NCI-H2081 (cell line): ENCODE measurements at places on chromosomes 11 and 22.

GRCh38 chr11:17890325-17890724 is 122.5 kb downstream of the SERGEF start:
- no peak for DNase-seq

GRCh38 chr22:41311487-41311886 is 10.2 kb downstream of the ZC3H7B start:
- DNase-seq: no peak

- no peak for DNase-seq
These were observed 16.0 kb downstream of the FAM83F start for GRCh38 chr22:40010746-40011145.

DNA sequence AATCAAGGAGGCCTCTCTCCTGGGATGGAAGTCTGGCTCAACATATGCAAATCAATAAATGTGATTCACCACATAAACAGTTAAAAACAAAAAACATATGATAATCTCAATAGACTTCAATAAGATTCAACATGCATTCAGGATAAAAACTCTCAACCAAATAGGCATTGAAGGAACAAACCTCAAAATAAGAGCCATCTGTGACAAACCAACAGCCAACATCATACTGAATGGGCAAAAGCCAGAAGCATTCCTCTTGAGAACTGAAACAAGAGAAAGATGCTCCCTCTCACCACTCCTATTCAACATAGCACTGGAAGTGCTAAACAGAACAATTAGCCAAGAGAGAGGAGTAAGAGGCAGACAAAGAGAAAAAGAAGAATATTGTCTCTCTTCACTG is 54.0 kb upstream of the SEZ6L start:
- no peak for DNase-seq

- DNase-seq: no peak
These were observed 25.5 kb downstream of the PTPRJ start for GRCh38 chr11:48005831-48006270.

GRCh38 chr22:42610186-42610585 is 4.5 kb downstream of the POLDIP3 start:
- no peak for DNase-seq

- no peak for DNase-seq
These were observed 727.7 kb upstream of the ANO5 start for GRCh38 chr11:21465203-21465602.

DNA sequence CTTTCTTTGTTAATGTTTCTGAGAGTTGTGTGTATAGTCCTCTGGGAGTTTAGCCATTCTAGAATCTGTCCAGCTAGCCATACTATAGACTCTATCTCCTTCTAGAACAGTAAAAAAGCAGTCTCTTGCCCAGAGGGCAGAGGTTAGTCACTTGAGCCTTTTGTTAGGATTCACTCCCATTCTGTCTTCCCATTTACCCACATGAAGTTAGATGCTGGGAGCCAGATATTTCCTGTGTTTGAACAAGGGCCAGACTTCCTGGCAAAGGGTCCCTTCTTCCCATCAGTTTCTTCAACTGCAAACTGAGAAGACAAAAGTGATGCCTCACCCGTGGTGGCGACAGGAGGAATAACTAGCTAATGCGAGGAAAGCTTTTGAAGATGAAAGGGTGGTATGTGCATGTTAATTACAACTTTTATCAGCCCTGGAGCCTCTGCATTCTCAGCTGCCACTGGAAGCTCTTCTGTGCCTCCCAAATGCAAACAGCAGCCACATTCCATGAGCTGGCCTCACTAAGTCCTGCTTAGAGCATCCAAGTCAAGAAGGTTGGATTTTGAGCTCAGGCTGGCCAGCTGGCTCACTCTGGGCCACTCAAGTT is 12.8 kb downstream of the CD44 start:
- no peak for DNase-seq
